ENCODE measurements at places on chromosomes 3 and 15.
A peak's percentile ranks its signal among the peaks of the same experiment; 100 is the strongest.

- no peak for DNase-seq
These were observed 25.4 kb downstream of the ACP3 start for GRCh38 chr3:132342610-132343009.

- no peak for DNase-seq
These were observed 187.8 kb downstream of the SHOX2 start for GRCh38 chr3:157918402-157918801.

- DNase-seq = no peak
These were observed 92.7 kb upstream of the PLXND1 start for GRCh38 chr3:129699199-129699598.

GRCh38 chr3:44030687-44031305 is 210.9 kb upstream of the TOPAZ1 start:
- no peak for DNase-seq

DNA sequence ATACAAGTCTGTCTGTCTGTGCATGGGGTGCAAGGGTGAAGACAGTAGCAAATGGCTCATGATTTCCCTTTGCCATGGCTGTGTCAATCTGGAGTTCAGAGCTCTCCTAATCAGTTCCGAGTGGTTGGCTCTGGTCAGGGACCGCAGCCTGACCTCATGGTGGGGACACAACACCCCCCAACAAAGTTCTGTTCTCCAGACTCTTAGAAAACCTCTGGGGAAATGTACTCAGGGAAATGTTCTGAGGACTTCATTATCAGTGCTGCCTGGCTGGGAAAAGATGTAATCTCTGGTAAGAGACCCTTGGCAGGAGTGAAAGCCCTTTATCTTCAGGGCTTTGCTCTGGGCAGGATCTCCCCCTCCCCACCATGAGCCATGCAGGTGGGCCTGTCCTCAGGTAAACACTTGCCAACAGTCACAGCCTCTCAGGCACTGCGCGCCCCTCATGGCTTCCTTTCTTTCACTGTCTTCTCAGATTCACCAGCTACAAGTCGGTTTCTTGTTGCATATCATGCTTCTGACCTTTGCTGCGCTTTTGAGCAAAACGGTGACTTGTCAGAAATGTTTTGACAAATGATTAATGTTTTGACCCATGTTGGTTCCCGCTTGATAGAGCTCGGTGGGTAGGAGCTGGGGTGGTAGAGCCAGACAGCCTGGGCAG is 95.5 kb downstream of the ST6GAL1 start:
- DNase-seq = no peak

DNA sequence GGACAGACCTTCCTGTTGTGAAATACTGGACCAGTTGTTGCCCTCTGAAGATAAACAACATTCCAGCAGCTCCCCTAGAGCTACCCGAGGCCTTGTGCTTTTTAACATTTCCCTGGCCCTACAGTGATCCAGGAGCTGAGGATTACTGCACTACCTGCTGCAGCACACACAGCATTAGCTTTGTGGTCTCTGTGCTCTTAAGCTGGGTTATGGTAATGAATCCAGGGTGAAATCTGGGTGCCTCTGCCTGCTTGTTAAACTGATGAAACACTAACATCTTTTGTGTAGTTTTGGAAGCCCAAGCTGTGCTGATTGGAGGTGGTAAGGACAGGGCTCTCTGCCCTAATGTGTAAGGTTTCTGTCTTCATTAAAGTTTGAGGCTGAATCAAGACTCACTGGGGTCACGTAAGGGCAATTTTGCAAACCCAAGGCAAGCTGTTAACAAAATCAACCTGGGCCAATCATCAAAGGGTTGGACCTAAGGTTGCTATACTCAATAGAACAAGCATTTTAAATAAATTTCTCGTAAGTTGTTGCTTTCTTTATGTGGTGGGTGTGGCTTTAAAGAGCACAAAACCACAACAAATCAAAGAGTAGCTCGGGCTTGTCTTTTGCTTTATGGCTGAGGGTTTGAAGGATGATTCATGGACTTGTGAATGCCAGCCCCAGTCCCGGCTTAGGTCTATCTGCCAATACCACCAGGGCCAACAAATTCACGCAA is 183.9 kb downstream of the TPRG1 start:
- DNase-seq = peak; percentile 48

DNA sequence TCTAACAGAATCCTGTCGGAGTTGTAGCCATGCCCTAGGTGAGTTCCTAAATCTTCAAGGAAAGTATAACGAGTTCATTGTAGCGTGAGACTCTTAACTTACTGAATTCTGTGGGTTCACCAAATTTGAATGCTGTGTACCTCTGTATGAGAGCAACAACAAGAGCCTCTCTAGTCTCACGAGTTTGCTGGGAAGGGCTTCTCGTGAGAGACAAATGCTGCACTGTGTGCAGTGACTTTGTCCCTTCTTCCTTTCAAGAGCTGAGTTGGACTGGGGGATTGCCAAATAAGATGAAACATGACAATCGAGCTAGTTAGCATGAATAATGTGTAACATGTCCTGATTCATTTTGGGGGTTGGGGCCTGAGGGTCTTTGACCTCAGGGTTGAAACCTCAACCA is 32.2 kb downstream of the KAT2B start:
- DNase-seq = no peak

DNA sequence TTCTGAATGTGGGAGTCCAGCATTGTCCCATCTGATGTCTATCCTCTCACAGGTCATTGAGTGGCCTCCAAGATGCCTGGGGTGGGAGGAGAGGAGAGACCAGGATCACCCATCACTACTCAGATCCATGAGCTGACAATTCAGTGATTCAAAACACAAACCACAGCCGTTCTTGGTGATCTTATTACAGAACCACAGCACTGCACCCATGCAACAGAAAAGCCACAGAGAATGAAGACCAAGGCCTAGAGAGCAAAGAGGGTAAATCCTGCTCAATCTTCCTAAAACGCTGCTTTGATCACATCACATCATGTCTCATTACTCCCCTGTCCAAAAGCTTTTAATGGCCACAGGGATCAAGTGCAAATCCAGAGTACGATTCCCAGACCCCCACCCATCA is 23.5 kb downstream of the ANP32A start:
- DNase-seq = no peak

DNA sequence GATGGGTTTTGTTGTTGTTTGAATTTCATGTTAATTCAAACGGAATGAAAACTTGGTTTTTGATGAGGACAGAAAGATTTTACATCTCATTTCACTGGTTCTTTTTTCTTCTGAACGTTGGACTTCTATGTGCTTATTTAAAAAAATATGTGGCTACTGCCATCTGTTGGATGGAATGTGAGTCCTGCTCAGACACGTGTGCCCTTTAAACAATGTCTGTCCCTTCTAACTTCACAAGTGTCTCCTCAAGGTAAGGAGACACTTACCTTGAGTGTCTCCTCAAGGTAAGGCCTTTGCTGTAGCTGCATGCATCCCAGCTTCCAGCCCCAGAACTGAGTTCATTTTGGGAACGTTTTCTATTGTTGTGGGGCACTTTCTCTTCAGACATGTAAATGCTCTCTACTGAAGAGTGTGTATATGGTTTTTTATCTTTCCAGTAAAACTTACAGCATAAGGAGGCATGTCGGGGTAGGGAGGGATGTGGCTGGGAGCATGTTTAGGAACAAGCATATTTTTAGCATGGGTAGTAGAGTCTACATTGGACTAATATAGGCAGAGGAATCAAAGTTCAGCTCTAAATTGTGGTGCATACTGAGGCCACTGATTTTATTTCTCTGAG is 63.1 kb upstream of the UBE3A start:
- peak; percentile 68 for DNase-seq

DNA sequence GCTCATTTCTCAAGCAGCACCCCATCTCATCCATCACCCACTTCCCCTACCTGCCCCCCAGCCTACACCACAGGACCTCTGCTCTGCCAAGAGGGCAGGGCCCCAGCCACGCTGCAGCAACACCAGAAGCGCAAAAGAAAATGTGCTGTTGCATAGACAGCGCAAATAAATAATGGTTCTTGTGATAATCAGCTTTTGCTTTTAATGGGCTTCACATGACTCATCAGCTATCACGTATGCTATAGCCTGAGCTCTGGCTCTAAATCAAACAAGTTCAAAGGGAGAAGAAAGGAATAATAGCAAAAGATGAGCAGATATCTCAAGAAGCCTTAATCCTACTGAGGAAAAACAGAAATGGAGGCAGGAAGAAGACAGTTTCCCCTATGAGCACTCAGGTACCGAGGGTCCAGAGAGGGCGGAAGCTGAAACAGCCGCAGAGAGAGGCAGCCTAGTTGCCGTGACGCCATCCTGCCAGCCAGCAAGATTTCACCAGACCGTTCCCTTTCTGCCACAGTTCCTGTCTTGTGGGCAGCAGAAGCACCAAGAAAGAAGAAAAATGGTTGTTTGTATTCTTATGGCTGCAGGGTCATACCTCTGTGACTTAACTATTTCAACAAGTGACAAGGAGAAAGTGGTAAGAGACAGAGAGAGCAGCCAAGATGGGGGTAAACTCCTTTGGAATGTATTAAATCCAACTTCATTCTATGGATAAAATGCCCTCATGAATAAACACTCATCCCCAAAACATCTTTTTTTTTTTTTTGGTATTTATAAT is 22.0 kb downstream of the RAB27A start:
- DNase-seq = peak; percentile 59

DNA sequence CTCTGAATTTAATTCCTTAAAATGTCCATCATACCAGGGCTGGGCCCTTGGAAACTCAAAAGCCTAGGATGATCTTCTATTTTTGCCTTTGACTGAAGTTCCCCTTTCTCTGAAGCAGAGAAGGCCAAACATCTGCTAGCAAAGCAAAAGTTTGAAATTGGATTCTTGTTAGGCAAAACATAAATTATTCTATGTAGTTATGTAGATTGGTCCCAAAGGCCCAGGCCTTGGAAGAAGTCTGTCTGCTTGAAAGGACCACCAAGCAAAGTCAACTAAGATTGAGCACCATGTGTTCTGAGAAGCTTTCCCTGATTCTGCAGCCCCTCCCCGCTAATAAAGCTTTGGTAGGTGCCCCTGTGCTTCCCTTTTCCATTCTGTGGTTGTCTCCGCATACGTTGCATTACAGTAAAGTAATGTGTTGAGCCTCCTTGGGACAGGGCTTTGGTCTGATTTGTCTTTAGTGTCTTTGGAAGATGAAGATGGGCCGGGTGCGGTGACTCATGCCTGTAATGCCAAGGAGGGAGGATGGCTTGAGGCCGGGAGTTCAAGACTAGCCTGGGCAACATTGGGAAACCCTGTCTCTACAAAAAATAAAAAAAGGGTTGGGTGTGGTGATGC is 56.4 kb downstream of the RPL39L start:
- DNase-seq = no peak

- DNase-seq = no peak
These were observed 31.7 kb downstream of the ADPGK start for GRCh38 chr15:72751751-72752455.

GRCh38 chr3:37811625-37812498 is 49.8 kb upstream of the CTDSPL start:
- DNase-seq = no peak

GRCh38 chr3:21517184-21517583 is 233.8 kb downstream of the ZNF385D start:
- no peak for DNase-seq

GRCh38 chr3:130990282-130990681 is 36.3 kb downstream of the ASTE1 start:
- no peak for DNase-seq

- DNase-seq = peak; percentile 57
These were observed 203.9 kb downstream of the TLE3 start for GRCh38 chr15:69893863-69894262.

DNA sequence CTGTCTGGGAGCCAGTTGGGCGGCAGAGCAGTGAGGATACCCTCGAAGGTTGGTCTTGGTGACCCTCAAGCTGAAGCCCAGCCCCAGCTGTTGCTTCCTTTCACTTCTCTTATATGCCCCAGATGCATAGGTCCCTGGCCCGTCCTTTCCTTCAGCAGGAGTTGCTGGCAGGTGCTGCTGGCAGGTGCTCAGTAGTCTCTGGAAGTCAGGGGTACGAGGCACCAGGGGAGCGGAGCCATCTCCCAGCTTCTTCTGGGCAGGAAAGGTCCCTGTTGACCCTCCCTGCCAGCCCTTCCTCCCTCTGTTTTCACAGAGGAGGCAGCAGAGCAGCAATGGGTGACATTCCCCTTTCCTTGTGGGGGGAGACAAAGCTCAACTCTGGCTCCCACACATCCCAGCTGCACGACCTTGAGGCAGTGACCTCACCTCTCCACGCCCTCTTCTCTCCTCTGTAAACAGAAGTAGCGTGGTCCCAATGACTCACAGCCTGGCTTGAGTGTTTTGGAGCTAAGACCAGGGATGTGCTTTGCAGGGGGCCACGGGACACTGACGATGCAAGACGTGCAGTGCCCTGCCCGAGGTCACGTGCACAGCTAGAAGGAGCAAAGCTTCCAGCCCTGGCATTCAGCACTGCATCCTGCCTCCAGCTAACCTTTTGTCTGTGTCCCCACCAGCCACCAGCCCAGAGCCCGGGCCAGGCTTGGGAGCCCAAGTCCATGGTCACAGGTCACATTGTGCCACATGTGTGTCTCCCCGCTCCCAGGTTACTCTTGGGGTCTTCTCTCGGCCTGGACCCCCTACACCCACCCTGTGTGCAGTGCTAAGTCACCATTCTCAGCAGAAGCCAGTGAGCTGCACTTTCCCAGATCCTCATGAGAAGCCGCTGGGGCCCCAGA is 49.7 kb downstream of the SLC6A6 start:
- peak; percentile 50 for DNase-seq
